ENCODE measurements at places on chromosomes 5 and 9.
A peak's percentile ranks its signal among the peaks of the same experiment; 100 is the strongest.

- DNase-seq: no peak
Observed at GRCh38 chr9:134632329-134632728, 9.3 kb upstream of the COL5A1 start.

- no peak for DNase-seq
Observed at GRCh38 chr5:130795037-130795436, 370.0 kb downstream of the HINT1 start.

DNA sequence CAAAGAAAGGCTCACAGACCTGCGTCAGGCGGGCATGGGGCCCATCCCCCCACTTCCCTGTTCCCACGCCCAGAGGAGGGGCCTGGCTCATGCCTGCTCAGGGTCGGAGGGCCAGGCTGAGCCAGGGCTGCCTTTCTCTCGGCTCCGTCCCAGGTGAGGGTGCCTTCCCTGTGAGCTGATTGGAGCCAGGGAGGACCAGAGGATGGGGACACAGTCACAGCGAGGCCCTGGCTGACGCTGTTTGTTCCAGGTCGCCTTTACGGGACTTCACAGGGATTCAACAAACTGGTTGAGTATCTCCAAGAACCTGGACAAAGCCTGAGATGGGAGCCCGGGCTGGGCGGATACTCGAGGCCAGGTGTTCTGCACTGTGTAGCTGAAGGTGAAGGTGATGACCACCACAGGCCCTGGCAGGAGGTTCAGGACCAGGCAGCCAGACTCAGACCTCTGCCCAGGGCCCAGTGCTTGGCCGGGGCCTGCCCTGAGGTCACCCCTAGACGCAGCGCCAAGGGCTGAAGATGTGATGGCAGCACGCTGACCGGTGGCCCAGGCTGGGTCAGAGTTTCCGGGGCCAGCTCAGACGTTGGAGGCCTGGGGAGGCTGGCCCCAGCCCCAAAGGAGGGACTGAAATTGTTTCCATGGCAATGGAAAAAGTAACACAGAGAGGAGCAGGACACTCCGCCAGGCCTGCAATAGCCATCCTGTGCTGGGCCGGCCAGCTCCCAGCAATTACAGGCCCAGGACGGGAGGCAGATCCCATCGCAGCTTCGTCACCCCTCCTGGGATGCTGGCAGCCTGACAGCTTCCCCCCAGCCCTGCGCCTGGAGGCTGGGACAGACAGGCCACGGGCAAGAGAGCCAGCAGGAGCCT lies 65.3 kb upstream of the ADAMTS2 start:
- DNase-seq: peak; percentile 2

DNA sequence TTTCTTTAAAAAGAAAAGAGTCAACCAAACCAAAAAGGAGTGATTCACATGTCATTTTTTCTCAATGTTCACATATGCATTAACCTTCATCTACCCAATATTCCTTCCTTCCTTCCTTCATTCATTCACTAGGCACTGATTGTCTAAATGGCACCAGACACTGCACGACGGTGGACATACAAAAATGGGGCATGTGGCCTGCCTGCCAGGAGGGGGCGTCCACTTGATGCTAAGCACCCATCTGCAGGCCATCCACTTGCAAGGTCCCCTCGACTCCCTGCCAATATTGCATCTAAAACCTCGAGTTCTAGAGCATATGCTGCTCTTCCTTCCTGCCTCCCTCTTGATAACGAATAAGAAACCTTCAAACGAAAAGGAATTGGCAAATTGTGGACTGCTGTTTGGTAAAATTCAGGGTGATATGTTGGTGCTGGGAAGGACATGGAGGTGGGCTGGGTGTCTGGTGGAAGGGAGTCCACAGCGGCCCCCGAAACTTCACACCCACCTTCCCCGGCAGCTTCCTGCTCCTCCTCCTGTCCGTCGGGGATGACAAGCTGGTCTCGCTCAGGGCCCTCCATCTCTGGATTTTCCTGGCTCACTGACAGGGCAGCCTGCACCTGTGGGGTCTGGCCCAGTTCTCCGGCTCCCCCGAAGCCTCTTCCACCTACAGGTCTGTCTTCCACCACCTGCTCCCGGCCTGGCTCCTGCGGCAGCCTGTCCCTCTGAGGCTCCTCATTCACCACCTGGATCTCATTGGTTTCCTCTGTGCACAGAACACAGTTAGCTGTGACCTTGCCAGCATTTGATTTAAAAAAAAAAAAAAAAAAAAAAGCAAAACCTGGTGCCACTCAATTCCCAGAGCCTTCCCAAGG lies 64.3 kb downstream of the GOLM1 start:
- DNase-seq: peak; percentile 49

DNA sequence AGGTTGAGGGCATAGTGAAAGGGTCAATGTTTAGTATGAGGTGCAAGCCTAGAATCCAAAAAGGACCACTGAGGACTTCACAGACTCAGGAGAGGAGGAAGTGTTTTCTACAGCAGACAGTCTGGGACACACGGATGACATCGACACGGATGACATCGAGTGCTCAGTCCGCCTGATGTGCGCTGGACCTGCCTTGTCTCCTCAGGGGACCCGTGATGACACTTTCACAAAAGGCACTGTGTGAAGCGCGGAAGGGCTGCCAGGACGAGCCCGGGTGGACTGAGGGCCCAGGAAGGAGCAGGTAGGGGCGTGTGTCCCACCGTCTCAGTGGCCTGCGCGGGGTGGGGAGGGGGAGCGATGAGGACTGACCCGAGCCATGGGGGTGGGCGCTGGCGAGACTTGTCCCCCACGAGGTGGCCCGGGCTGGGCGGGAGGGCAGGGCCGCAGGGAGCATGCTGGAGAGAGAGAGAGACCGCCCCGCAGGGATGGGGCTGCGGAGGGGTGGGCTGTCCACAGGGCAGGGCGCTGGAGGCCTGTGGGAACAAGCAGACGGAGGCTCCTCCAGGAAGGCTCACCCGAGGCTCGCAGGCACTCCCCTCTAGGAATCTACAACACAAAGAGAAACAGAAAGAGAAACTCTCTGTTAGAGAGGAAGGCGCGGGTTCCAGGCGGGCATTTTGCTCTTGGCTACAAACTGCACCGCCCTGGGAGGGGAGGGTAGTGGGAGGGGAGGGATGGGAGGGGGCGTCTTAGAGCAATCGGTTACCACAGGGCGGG lies 54.9 kb downstream of the USP20 start:
- DNase-seq: no peak

- no peak for DNase-seq
Observed at GRCh38 chr5:175692996-175693710, 35.3 kb downstream of the HRH2 start.

DNA sequence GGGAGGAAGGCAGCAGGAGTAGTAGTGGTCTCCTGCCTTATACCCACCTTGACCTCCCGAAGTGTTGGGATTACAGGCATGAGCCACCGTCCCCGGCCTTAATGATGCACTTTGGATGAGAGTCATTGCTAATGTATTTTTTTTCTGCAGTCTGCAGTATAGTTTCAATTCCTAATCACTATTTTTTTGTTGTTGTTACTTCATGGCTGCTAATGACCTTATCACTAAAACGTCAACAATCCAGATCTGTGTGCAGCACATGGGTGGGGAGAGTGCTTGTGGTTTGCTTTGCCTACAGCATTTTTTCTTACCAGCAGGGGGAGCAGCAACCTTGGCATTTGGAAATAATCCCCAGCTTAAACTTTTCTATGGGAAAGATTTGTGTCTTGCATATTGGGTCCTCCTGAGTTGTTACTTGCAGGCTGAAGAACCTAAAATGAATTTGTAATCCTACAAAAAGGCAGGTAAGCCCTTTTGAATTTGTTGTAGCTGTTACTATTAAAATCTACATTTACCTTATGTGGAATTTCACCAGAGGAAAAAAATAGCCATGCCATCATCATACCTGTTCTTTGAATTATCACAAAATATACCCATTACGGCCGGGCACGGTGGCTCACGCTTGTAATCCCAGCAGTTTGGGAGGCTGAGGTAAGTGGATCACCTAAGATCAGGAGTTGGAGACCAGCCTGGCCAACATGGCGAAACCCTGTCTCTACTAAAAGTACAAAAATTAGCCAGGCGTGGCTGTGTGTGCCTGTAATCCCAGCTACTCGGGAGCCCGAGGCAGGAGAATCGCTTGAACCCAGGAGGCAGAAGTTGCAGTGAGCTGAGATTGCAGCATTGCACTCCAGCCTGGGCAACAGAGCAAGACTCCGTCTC lies 6.3 kb upstream of the MED7 start:
- DNase-seq: peak; percentile 85
